ENCODE measurements at places on chromosomes 1 and 21.

- no peak for DNase-seq
These were observed 1.0 kb downstream of the DMRTB1 start for GRCh38 chr1:53460211-53460634.

- DNase-seq = no peak
These were observed 137.5 kb downstream of the HLX start for GRCh38 chr1:221016751-221017150.

DNA sequence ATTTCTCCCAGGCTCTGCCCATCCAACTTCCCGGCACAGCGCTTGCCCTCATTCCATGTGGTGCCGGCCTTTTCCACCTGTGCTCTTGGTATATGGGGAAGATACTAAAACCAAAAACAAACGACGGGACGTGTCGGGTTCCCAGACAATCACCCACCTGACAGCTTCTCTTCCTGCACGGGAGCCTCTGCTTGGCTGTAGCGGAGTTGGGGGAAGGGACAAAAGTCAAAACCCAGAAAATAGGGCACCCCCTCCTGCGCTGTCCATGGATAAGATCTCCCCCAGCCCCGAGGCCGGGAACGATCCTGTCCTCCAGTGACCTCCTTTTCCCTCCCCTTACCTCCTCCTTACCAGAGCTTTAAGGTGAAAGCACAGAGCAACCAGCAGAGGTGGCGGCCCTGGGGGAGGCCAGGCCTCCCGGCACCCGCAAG, 640 bp downstream of the JTB start:
- no peak for DNase-seq

DNA sequence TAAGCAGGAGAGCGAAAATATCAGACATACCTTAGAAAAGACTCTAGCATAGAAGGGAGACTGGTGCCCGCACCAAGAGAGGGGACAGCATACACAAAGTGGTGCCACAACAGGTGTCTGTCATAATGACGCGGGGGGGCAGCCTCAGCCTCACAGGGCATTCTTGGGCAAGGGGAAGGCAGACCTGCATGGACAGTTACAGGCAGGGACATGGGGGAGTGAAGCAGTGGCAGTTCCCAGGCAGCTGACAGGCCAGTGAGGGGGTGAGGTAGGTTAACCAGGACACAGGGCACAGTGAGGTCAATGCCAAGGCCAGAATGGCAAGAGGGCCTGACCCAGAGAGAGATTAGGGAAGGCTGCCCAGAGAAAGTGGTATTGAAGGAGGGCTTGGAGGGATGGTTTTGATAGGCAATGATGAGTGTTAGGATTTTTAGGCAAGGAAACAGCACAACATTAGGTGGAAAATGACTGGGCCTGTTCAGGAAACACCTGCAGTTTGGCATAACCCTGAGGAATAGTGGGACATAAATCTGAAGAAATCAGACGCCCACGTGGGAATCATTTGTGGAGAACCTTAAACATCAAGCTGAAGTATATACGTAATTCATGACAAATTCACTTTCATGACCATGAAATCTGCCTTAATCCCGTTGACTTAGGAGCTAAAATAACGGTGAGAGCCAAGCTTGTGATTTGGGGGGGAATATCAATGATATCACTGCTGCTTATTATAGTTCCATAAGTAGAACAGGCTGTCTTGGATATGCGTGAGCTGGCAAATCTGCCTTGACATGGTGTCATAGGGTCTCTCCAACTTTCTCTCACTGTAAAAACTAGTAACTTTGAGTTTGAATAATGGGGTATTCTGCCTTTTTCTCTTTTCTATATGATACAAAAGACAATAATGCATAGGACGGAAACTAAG, 8.9 kb downstream of the PTPN14 start:
- DNase-seq = no peak

DNA sequence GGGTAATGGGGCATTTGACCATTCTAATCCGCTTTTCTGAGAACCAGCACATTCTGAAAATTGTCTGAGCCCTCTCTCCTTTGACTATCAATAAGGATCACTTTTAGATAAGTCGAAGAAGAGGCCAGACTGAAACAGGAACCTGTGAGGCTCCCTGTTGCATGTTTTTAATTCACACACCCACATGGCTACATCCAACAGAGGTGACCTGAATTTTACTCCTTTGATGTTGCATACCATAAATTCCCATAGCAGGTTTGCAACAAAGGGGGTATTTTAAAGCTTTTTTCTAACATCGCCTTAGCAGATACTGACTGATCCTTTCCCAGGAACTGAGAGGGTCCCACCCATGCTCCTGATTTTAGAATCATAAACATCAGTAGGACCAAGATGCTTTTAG, 450.8 kb downstream of the USP25 start:
- DNase-seq = no peak

- no peak for DNase-seq
These were observed 390.7 kb upstream of the ZP4 start for GRCh38 chr1:238281418-238281817.

DNA sequence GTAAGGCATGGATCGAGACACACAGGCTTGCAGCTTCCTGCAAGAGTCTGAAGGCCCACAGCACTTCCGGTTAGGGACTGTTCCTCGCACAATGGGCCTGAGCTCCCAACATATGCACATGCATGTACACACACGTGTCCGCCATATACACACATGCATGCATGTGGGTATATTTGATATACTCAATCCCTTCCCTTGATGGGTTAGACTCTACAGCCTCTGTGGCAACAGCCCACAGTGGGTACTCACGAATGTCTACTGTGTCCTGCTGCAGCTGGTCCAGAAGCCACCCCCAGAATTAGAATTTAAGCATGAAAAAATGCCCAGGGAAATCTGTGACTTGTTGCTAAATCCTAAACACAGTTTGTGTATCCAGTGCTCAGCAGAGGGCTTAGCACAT, 9.9 kb downstream of the F3 start:
- no peak for DNase-seq

- no peak for DNase-seq
These were observed 141.2 kb upstream of the ST6GALNAC5 start for GRCh38 chr1:76725864-76726619.

DNA sequence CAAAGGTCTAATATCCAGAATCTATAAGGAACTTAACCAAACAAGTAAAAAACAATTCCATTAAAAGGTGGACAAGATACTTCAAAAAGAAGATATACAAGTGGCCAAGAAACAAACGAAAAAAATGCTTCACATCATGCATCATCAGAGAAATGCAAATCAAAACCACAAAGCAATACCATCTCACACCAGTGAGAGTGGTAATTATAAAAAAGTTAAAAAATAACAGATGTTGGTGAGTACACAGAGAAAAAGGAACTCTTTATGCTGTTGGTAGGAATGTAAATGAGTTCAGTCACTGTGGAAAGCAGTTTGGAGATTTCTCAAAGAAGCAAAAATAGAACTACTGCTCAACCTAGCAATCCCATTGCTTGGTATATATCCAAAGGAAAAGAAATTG, 218.6 kb downstream of the SLC44A5 start:
- DNase-seq = no peak

- peak; percentile 84 for DNase-seq
These were observed 53.8 kb downstream of the MACF1 start for GRCh38 chr1:39258146-39258924.

DNA sequence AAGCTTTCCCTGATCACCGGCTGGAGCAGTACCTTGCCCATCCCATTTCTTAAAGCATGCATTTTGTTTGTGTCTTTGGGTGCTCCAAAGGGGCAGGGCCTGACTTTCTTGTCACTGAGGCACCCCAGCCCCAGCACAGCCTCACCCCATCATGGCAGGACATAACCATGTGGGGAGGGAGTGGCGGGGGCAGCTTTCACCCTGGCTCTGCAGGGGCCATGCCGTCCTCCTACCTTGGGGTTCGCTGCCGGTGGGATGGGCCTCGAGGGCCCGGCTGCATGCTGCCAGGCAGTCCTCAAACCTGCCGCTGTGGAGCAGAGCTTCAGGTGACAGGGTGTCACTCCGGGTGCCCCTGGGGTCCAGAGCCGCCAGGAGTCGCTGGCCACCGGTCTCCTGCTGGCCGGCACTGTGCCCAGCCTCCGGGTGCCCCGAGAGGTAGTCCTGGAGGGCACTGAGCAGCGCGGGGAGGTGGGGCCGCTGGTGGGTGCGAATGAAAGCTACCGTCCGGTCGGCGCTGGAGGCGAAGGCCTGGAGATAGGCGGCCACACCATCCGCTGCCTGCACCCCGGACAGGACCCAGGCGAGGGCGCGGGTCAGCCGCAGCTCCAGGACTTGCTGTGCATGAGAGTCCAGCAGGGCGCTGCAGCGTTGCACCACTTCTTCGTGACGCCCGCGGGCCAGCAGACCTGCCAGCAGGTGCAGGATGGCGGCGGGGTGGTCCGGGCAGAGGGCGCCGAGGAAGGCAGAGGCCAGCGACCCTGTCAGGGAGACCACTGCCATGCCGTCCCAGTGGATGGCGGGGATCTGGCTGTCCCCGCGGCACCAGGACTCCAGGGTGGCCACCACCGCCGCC, 1.5 kb downstream of the TTC34 start:
- DNase-seq = peak; percentile 60

DNA sequence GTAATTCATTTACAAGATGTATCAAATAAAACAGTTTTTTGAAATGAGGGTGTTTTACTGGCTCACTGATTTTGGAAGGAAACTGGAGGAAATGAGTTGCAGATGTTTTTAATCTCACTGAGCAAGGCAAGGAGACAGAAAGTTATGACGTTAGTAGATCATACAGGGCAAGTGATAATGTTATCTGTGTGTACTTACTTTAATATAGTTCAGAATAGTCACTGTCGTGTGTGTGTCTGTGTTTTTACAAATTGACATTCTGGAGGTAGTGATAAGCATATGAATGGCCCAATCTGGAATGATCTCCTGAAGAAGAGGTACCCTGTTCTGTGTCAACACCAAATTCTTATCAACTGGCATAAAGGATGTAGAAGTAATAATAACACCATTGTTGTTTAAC, 1.9 kb upstream of the GBP4 start:
- no peak for DNase-seq

- DNase-seq = no peak
These were observed 65.2 kb upstream of the ARHGEF16 start for GRCh38 chr1:3389093-3389833.

- DNase-seq = no peak
These were observed 55.6 kb downstream of the TAS1R2 start for GRCh38 chr1:18803851-18804250.

DNA sequence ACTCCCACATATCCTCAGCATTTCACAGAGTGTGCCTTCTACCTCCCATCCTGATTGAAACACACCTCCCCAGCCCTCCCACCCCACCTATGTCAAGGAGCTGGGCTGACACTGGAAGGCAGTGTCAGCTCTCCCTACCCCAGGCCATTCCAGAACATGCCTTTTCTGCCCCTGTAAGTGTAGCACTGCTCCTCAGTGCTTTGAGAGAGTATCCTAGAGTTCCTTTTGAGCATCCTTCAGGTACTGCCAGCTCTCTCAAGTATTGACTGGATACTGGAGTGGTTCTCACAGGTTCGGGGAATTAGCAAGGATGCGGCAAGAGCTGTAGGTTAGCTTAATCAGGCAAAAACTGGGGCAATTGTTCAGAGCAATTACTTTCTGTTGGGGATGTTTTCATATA, 21.8 kb downstream of the C1orf116 start:
- DNase-seq = no peak

- DNase-seq = no peak
These were observed 2.7 kb downstream of the PTPRC start for GRCh38 chr1:198641501-198641900.

- DNase-seq = peak; percentile 77
These were observed 300 bp downstream of the USP24 start for GRCh38 chr1:55214934-55215193.

GRCh38 chr1:4379451-4380175, 274.8 kb upstream of the AJAP1 start:
- DNase-seq = no peak

DNA sequence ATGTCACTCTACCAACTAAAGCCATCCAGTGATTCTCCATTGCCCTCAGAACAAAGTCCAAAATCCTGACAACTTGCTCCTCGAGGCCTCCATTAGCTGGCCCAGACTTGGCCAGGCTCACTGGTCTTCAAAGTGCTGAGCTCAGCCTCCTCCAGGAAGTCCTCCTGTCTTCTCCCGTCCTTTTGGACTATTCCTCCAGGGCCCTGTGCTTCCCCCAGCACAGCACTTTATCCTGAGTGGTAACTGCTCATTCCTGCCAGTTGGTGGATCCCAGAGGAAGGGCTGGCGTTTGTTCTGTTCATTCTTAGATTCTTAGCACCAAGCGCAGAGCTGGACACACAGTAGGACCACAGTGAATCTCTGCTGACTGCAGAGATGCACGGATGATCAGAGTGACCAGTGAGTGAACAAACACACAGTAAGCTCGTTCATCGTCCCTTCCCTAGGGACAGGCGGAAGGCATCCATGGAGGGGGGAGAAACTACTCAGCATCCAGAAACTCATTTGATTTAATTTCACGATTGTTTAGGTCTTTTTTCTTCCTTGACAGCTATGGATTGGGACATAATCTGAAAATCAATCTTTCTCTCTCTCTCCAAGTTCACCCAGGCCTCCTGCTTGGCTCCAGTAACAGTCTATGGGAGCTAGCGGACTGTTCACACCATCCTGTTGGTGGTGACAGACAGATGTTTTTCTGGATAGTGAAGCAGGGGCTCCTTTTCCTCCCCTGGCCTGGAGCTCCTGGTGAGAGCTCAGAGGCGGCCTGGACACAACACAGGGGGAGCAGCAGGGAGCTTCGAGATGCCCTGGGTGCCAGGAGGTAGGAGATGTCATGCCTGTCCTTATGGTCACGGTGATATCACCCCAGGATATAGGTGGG, 180.2 kb downstream of the PTPRU start:
- no peak for DNase-seq

- no peak for DNase-seq
These were observed 89.4 kb downstream of the PAPPA2 start for GRCh38 chr1:176552217-176552991.

GRCh38 chr1:162446946-162447345, 35.0 kb upstream of the SH2D1B start:
- DNase-seq = no peak

- DNase-seq = no peak
These were observed 279.2 kb downstream of the NEGR1 start for GRCh38 chr1:72003092-72003491.

GRCh38 chr1:117967477-117967876, 37.9 kb downstream of the WDR3 start:
- no peak for DNase-seq

- DNase-seq = no peak
These were observed 89.5 kb upstream of the GREM2 start for GRCh38 chr1:240701412-240701811.

DNA sequence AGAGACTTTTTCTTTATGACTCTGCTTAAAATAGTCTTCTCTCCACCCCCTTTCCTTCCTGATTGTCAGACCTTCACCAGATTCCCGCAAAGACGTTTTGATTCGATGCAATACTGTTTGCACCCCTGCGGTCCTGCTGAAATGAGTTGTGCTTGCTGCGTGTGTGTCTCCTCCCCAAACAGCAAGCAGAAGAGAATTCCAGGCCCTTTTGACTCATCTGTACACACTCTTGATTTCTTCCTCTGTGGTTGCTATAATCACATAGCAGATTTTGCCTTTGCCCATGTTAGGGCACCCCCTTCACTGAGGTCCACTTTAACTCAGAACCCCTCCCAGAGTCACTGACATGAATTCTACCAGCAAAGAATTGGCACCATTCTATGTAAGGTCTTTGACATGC, 136.5 kb downstream of the ZZZ3 start:
- DNase-seq = no peak

Data from activated effector memory CD4-positive, alpha-beta T cell treated with anti-CD3 and anti-CD28 coated beads, Interleukin-2, amount 50 U/mL, for 16 hours (primary cell).